ENCODE measurements at places on chromosomes 11 and 22.

GRCh38 chr22:44668886-44669521 is 33.0 kb upstream of the PRR5 start:
- no peak for DNase-seq

DNA sequence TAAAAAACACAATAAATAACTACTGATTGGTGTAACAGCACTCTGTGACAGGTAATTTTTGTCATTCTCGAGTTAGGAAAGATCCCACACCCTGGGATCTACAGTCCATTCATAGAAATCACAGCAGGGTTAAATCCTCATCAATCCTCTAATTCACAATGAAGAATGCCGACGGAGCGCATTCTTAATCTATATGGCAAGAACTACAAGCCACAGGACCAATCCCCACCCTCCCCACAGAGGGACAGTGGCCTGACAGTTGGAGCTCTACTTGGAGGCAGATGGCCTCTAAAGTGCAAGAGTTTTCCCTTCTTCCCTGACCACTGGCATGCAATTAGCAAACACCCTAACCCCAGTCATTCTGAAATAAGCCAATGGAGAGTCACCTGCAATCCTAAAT is 34.2 kb downstream of the TCF20 start:
- no peak for DNase-seq

DNA sequence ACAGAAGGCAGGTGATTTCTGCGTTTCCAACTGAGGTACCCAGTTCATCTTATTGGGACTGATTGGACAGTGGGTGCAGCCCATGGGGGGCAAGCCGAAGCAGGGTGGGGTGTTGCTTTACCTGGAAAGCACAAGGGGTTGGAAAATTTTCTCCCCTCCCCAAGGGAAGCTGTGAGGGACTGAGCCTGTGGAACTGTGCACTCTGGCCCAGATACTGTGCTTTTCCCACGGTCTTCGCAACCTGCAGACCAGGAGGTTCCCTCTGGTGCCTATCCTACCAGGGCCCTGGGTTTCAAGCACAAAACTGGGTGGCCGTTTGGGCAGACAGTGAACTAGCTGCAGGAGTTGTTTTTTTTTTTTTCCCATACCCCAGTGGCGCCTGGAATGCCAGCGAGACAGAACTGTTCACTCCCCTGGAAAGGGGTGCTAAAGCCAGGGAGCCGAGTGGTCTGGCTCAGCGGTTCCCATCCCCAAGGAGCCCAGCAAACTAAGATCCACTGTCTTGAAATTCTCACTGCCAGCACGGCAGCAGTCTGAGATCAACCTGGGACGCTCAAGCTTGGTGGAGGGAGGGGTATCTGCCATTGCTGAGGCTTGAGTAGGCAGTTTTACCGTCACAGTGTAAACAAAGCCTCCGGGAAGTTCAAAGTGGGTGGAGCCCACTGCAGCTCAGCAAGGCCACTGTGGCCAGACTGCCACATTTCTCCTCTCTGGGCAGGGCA is 97.2 kb downstream of the JRKL start:
- no peak for DNase-seq

DNA sequence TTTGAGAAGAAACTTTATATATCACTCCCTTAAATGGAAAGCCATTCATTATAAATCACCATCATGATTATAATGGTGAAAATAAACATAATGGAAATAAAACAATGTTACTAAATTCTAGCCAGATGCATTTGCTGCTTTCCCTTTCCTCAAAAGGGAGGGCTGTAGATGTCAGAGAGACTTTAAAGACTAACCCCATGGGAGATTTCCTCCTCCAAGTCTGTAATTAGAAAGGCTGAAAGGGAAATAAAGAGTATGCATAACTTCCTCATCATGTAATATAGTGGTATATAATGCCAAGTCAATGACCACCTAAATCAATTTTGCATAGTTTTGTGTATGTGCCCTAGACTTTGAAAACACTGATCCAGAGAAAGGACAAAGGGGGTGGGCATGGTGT is 6.4 kb downstream of the CD6 start:
- DNase-seq: no peak

DNA sequence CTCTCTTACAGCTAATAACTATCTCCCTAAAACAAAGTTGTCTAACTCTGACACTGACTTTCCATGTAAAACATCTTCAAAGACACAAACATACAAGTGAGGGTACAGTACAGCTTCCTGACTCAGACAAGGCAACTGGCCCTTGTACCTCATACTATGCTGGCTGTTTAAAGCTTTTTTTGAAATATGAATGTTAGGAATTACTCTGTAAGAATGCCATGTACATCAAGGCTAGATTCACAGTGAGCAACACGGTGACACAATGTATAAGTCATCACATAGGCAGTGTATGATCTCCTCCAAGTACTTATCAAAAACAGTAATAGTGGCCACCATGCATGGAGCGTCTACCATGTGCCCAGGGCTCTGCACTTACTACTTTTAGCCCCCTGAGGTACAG is 28.6 kb downstream of the ALG8 start:
- no peak for DNase-seq

DNA sequence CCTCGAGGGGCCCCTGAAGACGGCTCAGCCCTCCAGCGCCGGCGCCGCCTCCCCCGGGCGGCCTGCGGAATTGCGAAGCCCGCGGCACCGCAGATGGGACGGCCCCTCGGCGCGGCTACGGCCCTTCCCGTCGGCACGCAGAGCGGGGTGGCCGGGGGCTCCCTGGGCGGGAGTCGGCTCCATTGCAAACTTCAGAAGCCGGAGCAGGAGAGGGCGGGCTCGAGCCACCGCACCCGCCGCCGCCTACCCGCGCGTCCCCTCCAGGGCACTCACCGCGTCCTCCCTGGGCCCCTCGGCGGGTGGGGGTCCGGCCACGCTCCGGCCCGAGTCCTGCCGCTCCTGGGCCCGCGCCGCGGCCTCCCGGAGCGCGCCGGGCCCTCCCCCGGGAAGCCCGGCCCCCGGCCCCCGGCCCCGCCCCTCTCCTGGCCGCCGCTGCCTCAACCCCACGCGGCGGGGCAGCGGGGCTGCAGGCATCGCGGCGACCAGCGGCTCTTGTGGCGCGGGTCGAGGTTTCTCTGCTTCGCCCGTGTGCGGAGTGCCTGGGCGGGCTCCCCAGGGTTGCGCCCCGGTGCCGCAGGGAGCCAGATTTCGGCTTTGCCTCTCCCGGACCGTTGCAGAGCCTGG is at the start of gene PACSIN3:
Gene PACSIN3 (minus strand): TSS at position 359 of the 624 bp plus-strand sequence. CDS start 3,707 bp downstream, outside the sequence.
- peak; percentile 38 for DNase-seq

GRCh38 chr11:119709638-119710346 is 19.2 kb downstream of the NECTIN1 start:
- DNase-seq: no peak

DNA sequence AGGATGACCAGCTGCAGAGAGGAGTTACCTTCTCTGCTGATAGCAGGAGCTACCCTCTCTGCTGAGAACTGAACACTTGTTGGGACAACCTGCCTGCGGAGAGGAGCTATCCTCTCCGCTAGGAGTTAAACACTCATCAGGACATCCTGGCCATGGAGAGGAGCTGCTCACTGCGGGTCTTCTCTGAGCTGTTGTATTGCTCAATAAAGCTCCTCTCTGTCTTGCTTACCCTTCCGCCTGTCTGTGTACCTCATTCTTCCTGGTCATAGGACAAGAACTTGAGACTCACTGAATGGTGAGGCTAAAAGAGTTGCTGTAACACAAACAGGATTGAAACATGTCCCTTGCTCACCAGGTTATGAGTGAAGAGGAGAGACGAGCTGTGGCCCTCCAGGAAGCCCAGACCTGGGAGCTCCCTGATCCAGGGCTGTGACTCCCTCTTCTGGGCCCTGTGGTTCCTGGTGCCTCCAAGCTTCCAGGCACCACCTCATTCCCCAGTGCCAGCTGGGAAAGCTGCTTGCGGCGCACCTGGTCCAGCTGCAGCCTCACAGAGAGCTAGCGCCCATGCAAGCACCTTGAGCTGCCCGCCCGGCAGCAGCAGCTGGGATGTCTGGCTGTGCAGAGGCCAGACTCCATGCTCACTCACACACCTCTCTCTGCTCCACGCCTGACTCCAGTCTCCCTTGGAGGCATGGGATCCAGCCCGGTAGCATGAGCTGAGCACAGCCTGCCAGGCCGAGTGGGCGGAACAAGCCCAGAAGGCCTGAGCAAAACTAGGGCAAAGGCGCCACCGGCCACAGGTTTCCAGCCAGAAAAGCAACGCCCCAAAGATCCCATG is 50.5 kb downstream of the RAB30 start:
- no peak for DNase-seq

Measured in C1 segment of cervical spinal cord (tissue), 14 donors.